ENCODE measurements at places on chromosomes 1 and 21. TPM values are rescaled to one million over a fixed set of nuclear protein-coding genes. Genes with fewer than 3 reads are reported as not detected.

DNA sequence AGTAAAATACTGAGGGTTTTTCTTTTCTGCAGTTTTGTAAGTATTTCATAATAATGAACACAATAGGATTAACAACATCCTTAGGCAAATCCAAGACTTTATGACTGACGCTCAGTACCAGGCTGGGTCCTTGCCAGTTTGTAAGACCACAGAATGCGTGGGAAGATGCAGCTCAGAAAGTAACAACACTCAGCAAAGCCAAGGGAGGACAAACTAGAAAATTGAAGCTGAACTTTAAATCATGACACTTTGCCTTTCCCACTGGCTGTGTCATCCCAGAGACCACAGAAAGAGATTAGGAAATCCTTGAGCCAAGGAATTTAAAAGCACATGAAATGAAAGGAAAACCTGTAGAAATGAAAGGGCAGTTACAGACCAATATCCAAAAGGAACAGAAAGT, 426.3 kb upstream of the CHRM3 start:
- no peak overlapping the region for H3K27ac ChIP-seq
- no peaks in the 10 kb centered on the region for H3K4me1 ChIP-seq
- no peaks in the 10 kb centered on the region for H3K27me3 ChIP-seq
- no peak for DNase-seq

Gene PPIAL4G
- 0.86 TPM for total RNA-seq

Gene TAS1R3
- total RNA-seq: 0.78 TPM

Gene CAMK2N1
- 0.88 TPM for total RNA-seq

GRCh38 chr1:151655371-151655770, 43.5 kb downstream of the SNX27 start:
- peaks cover 21% of the 10 kb centered on the region for H3K36me3 ChIP-seq
- no peak overlapping the region for H3K27ac ChIP-seq
- H3K27me3 ChIP-seq: no peaks in the 10 kb centered on the region
- no peak overlapping the region for H3K4me3 ChIP-seq

DNA sequence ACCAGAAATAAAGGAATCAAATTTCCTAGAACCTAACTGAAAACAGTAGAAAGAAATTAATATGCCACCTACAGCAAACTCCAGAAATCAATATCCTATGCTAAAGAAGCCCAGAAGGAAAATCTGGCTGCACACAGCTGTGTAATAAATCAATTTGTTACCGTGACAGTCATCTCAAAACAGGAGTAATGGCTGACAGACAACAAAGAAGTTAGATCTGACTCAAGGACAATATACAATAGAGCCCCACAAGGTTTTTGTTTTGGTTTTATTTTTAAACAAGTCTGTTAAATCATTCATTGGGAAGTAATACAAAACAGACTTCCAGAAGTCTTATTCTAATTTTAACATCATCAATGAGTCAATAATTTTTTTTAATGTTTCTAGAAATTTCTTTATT, 168.4 kb downstream of the RERE start:
- no peak for DNase-seq
- no peak overlapping the region for H3K27ac ChIP-seq
- H3K36me3 ChIP-seq: peaks cover 27% of the 10 kb centered on the region
- no peaks in the 10 kb centered on the region for H3K27me3 ChIP-seq

Gene SMAP2
- total RNA-seq: 172 TPM

Gene EPHA10
- not detected for total RNA-seq

GRCh38 chr1:58165073-58165472, 381.5 kb downstream of the OMA1 start:
- no peaks in the 10 kb centered on the region for H3K27me3 ChIP-seq
- H3K27ac ChIP-seq: no peak overlapping the region
- H3K36me3 ChIP-seq: no peaks in the 10 kb centered on the region

GRCh38 chr1:56580771-56581170, 1.4 kb upstream of the PLPP3 start:
- H3K36me3 ChIP-seq: no peaks in the 10 kb centered on the region
- H3K4me3 ChIP-seq: no peak overlapping the region
- H3K4me1 ChIP-seq: peaks cover 6% of the 10 kb centered on the region
- H3K27ac ChIP-seq: no peak overlapping the region
- peaks cover 43% of the 10 kb centered on the region for H3K27me3 ChIP-seq

Gene MYOG
- not detected for total RNA-seq

- H3K4me1 ChIP-seq: no peaks in the 10 kb centered on the region
- no peak for DNase-seq
- peaks cover 8% of the 10 kb centered on the region for H3K27me3 ChIP-seq
- no peaks in the 10 kb centered on the region for H3K36me3 ChIP-seq
Observed at GRCh38 chr1:64523413-64524337, 53.7 kb downstream of the CACHD1 start.

Gene IGSF9
- total RNA-seq: not detected

Gene NBPF19
- 16.4 TPM for total RNA-seq

Gene FGR
- total RNA-seq: not detected
